ENCODE measurements at places on chromosomes 5 and 9.

- no peak for DNase-seq
These were observed 11.1 kb downstream of the ZNF608 start for GRCh38 chr5:124735169-124735858.

GRCh38 chr9:91732187-91733005 lies 217.6 kb downstream of the ROR2 start:
- no peak for DNase-seq

- no peak for DNase-seq
These were observed 86.2 kb downstream of the CSNK1G3 start for GRCh38 chr5:123598028-123598689.

GRCh38 chr5:56814361-56814962 lies 887 bp upstream of the MAP3K1 start:
- peak; percentile 42 for DNase-seq

DNA sequence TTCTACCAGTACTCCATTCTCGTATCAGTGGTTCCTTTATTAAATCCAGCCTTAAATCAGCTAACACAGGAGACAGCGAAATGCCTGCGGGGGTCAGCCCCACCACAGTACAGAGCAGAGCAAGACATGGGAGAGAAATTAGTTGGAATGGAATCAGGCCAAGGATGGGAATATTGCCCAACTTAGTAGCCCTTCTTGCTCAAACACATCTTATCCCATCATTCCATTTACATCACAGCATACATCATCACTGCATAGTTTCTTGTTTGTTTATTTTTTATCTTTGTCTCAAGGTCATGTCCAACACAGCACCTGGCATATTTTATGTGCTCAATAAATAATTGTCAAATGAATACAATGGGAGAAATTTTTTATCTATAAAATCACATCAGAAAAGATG lies 34.3 kb upstream of the DAB2 start:
- DNase-seq = no peak

All from memory B cell (primary cell).